ENCODE measurements at places on chromosomes 1 and 21.
A peak's percentile ranks its signal among the peaks of the same experiment; 100 is the strongest.

DNA sequence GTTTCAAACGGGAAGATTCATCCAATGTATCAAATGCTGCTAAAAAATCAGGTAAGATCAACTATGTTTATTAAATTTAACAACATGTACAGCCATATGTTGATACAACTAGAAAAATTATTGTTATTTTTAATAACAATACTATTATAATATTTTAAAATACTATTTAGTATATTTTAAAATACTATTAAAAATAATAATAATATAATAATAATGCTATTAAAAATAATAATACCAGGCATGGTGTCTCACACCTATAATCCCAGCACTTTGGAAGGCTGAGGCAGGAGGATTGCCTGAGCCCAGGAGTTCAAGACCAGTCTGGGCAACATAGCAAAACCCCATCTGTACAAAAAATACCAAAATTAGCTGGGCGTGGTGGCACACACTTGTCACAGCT lies 54.6 kb downstream of the CATSPERE start:
- no peak for DNase-seq

GRCh38 chr1:156386949-156387869 lies 18.2 kb downstream of the RHBG start:
- DNase-seq, result no peak

- no peak for DNase-seq
These were observed 24.2 kb downstream of the WDTC1 start for GRCh38 chr1:27258598-27258997.

DNA sequence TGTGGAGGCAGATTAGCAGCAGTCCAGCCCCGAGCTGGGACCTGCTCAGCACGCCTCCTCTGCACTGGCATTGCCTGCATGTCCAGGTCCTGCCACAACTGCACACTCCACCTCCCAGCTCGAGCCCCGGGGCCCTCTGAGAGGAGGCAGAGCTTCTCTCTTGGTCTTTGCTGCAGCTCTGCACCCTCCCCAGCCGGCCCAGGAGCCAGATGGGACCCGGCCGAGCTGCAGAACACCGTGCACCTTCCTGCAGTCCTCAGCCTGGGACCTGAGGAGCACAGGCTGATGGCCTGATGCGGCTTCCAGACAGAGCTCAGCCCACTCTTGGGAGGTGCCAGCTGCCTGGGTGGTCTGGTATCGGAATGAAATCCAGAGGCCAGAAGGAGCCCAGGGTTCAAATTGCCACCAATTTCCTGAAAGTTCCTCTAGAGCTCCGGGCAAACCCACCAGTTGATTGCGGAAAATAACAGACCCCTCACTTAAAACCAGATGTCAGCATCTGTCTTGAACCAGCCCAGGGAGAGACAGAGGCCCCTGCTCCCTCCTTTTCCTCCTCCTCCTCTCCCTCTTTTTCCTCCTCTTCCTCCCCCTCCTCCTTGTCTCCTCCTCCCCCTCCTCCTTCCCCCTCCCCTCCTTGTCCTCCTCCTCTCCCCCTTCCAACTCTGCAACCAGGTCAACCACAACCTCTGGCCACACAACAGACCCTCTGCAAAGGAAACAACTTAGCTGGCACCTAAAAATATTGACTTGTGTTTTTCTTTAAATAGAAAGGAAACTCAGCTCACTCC lies 10.6 kb upstream of the SPSB1 start:
- no peak for DNase-seq

GRCh38 chr1:107171333-107171732 lies 30.5 kb downstream of the NTNG1 start:
- DNase-seq, result no peak

GRCh38 chr21:15134701-15135470 lies 70.1 kb upstream of the NRIP1 start:
- no peak for DNase-seq

DNA sequence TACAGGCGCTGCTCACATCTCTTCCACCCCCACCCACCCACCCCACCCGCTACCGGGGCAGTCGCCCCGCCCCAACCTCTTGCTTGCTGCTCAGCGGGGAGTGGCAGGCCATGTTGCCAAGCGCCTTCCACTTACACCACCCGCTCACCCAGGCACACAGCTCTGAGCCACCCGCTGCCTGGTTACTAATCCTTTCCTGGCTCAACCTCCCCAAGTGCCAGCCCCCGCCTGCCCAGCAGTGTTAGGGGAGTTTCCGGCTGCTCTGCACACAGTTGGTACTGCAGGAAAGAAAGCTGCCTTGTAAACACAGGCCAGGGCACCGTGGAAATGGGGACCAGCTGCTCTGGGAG lies 56.2 kb downstream of the LACTBL1 start:
- no peak for DNase-seq

GRCh38 chr1:161244888-161245287 lies 6.9 kb upstream of the NR1I3 start:
- DNase-seq, result no peak

DNA sequence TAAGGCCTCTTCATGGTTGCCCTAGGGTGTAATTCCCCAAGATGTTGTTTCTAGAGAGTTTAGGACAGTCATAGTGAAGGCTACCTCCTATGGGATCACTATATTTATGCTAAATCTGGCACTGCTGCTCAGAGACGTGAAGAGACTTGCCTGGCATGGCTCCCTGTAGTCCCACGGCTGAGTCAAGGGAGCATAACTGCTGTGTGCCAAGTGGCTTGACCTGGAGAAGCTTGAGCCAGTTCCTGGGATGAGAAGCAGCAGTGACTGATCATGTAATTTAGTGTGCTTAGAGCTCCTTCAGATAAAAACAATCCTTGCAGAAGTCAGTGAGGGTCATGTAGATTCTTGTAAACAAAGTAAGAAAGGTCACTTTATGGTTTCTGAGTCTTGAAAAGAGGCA lies 68.9 kb upstream of the TSPAN2 start:
- DNase-seq, result no peak

DNA sequence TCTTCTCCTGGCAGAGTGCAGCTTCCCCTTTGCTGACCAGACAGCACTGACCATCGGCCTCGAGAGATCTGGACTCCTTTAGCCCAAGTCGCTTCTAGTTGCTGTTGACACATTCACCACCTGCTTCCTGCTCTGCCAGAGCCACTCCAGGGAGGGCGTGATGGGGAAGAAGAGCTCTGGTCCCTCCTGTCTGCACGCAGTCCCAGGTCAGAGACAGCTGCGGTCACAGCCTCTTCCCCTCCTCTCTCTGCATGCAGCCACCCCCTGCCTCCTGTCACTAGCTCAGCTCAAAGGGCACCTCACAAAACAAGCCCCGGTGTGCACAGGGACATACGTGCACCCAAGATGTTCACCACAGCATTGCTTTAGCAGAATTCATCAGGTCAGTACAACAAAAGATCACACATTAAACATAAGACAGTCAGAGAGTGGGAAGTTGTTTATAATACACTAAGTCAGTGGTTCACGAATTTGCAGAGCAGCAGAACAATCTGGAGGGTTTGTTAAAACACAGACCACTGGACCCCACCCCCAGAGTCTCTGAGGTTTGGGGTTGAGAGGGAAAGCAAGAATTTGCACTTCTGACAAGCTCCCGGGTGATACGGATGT lies 132.9 kb downstream of the SYF2 start:
- DNase-seq, result peak; percentile 70

GRCh38 chr1:41860214-41860613 lies 58.5 kb downstream of the HIVEP3 start:
- DNase-seq, result no peak

DNA sequence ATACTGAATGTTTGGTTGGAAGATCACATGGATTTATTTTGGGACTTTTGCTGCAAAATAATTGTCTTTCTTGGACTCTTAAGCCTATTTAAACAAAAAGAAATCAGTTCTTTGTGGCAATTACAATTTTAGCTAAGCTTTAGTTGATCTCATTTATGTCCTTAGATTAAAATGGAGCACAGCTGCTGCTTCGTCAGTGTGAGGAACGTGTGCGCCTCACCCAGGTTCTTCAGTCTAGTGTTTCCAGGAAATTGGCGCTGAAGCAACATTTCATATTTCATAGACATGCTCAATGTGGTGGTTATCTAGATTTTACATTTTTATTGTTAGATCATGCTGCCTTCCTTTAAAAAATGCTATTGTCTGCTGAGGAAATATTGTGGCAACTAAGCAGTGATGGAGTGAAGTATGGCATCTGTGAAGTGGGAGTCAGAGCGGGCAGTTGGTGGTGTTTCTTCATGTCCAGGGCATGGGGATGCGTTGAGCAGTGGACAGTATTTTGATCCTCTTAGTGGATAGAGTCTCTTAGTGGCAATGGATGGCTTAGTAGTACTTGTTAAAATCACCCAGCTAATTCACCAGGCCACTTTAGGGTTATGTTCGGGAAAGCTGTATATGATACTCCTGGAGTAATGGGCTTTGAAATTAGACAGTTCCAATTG lies 5.6 kb downstream of the DDI2 start:
- DNase-seq, result no peak

- DNase-seq, result no peak
These were observed 6.1 kb upstream of the PLA2G5 start for GRCh38 chr1:20063861-20064292.

GRCh38 chr1:185969524-185969991 lies 235.4 kb downstream of the HMCN1 start:
- no peak for DNase-seq

DNA sequence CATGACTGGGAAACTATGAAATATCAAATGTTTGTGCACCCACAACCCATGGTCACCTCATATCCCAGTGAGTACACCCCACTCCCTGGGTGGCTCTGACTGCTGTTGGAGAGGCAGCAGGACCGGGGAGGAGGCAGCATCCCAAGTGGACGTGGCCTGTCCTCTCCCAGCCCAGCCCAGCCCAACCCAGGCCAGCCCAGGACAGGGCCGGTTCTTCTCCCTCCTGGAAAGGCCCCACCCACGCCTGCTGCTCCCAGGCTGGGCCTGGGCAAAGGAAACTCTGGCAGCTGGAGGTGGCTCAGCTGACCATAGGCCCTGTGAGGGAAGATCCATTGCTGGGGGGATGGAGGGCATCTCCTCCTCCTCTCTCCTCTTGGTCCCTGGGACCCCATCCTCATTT lies 19.1 kb downstream of the MATN1 start:
- DNase-seq, result no peak

GRCh38 chr1:28565726-28566125 lies 12.8 kb downstream of the TRNAU1AP start:
- DNase-seq, result no peak

- DNase-seq, result no peak
These were observed 49.6 kb downstream of the CTTNBP2NL start for GRCh38 chr1:112445596-112445995.

DNA sequence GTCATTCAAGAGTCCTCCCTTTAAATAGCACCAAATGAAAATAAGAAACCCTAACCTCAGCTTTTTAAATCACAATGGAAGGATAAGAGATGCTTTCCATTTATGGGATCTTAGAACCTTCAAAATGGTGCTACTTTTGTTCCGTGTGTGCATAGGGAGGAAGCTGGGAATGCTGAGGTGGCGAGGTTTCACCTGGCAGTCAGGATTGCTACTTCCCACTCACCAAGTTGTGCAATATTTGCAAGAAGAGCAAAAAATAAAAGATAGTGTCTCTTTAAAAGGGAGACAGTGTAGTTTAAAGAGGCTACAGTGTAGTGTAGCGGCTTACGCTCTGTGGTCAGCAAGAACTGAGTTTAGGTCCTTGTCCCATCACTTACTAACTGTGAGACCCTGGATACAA lies 392.4 kb upstream of the ST6GALNAC5 start:
- no peak for DNase-seq

GRCh38 chr1:223771814-223772770 lies 59.8 kb downstream of the CAPN2 start:
- no peak for DNase-seq

DNA sequence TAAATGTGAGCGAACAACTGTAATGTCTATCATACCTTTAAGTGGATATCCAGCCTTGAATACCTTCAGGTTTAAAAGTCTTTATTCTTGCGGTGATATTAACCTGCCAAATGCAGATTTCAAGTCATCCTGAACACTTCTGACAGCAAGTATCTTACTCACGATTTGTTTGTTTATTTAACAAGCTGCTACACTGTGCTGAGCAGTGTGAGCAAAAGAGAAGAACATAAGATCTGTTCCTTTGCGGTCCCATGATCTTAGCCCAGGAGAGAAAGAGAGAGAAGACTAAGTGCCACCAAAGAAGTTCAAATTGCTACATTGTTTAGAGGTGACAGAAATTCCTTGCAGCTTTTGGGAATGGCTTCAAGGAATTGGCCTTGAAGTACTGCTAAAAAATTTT lies 9.5 kb upstream of the IL24 start:
- DNase-seq, result no peak

GRCh38 chr1:7562729-7563605 lies 208.1 kb upstream of the VAMP3 start:
- DNase-seq, result no peak

DNA sequence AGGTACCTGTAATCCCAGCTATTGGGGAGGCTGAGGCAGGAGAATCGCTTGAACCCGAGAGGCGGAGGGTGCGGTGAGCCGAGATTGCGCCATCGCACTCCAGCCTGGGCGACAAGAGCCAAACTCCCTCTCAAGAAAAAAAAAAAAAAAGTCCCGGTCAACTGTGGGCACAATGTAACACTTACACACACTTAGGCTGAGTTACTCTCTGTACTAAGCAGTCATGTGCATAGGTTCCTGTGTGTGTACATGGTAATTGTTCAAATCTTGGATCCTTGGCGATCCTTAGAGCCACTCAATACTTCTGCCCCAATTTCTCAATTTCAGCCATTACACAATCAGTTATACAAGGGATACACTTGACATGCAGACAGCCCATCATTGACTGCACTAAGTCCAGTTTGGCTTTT lies 11.6 kb downstream of the SDCCAG8 start:
- no peak for DNase-seq

GRCh38 chr1:7886405-7886745 lies 33.5 kb upstream of the UTS2 start:
- DNase-seq, result no peak

DNA sequence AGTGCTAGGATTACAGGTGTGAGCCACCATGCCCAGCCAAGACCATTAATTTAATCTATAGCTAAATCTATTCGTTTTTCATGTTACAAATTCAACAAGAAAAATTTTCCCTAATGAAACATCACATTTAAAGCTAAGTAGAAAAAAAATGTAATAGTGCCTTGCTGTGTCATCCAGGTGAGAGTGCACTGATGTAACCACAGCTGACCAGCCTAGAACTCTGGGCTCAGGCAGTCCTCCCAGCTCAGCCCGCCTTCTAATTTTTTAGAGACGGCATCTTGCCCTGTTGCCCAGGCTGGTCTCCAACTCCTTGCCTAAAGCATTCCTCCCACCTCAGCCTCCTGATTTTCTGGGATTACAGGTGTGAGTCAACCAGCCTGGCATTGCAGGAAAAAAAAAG lies 109.0 kb downstream of the PPIAL4G start:
- no peak for DNase-seq

DNA sequence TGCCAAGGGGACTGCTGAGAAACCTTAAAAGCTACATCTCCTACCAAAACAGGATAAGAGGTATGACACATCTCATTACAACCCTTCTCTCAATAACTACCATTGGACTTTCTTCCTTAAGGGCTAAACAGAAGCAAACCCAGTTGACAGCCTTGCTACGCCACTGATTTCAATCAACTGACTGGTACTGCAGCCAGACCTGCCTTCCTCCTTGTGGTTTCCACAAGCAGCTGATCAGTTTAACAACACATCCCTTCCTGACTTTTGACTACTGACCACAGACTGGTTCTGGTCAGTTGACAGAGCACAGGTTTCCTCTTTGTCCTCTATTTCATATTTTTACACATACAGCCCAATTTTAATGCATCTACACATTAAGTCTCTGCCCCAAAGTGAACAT lies 108.8 kb downstream of the ADAMTS1 start:
- DNase-seq, result no peak

- DNase-seq, result no peak
These were observed 3.3 kb upstream of the CD55 start for GRCh38 chr1:207318072-207318619.

All from CD4-positive, alpha-beta T cell treated with Interleukin-4 for 4 hours (primary cell).